ENCODE measurements at places on chromosomes 5 and 9. TPM values are rescaled to one million over a fixed set of nuclear protein-coding genes. Genes with fewer than 3 reads are reported as not detected.

HAVCR2 gene
- total RNA-seq = 5.9 TPM

TEX48 gene
- total RNA-seq = not detected

CTXN3 gene
- not detected for total RNA-seq

DNA sequence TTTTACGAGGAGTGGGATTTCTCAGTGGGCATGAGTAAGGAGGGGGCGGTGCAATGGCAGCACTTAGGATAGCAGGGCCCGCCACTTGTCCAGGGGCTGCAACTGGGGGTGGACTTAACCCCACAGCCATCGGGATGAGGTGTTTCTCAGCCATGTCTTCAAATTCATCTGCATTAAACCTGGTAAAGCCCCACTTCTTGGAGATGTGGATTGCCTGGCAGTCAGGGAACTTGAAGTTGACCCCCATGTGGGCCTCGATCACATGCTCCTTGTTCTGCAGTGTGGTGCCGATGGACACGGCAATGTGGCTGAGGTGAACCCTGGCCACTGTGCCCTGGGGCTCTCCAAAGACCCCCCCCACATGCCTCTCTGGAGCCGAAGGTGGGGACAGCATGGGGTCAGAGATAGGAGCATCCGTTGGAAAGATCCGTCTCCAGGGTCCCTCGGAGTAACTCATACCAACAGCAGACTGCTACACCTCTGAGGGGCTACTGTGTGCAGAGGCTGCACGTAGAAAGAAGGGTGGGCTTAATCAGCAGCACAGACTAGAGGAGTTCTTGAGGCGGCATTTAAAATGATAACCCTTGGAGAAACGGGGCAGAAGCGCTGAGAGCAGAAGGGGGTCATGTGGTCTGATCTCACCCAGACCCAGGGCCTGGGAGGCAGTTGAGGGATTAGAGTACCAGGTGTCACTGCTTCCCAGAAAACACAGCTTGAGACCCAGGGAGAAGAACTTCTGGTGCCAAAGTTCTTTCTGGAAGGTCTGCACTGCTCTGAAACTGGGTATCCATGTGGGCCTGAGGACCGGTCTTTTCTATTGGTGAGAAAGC is 141.4 kb downstream of the MTX3 start:
- no peak for DNase-seq

GRCh38 chr5:129966071-129966470 is 61.8 kb downstream of the CHSY3 start:
- no peak for DNase-seq

CLTA gene
- total RNA-seq = 149 TPM

GRCh38 chr9:6051511-6051950 is 36.1 kb upstream of the RANBP6 start:
- DNase-seq = no peak

- peak; percentile 12 for DNase-seq
Measured at GRCh38 chr5:130541617-130542221, 623.3 kb downstream of the HINT1 start.

DNA sequence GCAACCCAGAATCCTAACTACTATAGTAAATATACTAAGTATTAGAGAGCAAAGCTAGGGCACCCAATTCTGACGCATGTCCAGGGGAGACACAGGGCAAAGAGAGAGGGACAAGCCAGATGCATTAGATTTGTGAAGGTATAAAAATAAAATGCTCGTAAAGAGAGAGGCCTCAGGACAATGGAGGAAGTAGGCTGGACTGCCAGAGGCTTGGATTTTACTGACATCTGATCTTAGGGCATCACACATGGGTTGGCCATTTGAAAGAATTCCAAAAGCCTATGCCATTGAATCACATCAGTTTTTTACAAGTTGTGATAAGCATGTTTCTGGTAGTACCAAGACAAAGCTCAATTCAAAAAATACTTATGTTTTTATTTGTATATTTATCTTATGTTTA is 149.3 kb upstream of the MSX2 start:
- DNase-seq = no peak

DNA sequence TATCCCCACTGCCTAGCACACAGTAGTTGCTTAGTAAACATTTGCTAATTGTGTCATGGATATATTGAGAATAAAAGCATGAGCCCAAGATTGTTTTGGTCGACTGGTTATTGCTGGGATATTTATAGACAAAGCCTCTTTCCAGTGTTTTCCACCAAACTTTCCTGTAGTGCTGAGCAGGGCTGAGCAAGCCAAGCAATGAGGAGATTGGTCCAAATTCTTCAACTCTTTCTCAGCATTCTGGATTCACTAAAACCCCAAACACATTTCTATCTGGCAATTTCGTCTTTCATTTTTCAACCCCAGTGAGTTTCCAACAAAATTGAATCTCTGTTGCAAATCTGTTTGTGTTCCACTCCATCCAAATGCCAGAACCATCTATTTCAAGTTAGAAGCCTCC is 31.9 kb upstream of the TARS1 start:
- no peak for DNase-seq

DNA sequence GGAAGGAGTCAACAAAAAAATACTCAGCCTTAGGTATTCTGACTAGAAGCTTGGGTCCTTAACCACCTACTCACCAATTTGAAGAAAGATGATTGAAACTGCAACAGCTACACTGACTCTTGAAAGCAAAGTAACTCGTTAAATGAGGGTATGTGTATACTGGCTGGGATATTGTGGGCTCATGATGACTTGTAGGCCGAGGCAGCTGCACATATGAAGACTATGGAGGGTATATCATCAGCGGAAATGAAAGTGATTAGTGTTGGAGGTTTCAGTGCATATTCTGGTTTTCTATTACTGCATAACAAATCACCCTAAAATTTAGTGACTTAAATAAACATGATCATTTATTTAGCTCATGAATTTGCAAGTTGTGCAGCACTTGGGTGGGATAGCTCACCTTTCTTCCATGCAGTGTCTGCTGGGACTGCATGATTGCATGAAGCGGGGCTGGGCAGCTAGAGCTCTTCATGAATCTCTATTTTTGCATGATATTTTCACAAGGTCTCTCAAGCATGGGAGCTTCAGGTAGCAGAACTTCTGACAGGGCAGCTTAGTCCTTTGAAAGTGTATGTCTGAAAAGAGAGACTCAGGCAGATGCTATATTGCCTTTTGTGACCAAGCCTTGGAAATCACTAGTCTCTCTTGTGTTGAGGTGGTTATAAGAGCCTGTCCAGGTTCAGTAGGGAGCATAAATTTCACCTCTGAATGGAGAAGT is 96.1 kb upstream of the CDKN2B start:
- no peak for DNase-seq

DNA sequence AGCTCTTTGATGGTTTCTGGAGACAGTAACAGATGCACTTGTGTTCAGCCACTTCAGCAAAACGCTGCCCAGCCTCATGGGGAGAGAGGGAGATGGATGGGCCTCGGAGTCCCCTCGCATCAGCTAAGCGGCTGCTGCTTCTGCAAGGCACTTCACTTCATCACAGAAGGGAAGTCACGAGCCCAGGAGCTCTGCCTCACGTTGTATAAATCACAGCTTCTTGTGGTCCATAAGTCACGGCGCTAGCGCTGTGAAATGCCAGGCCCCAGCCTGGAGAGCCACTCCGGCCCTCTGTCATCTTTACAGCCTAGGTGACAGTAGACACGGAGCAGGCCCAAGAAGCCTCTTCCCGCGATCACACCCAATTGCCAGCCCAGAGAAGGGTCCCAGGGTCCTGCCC is 23.4 kb downstream of the DBH start:
- DNase-seq = no peak

GRCh38 chr9:126630458-126631237 is 16.9 kb downstream of the LMX1B start:
- no peak for DNase-seq

GRCh38 chr9:33202018-33202417 is 34.9 kb upstream of the B4GALT1 start:
- no peak for DNase-seq

DNA sequence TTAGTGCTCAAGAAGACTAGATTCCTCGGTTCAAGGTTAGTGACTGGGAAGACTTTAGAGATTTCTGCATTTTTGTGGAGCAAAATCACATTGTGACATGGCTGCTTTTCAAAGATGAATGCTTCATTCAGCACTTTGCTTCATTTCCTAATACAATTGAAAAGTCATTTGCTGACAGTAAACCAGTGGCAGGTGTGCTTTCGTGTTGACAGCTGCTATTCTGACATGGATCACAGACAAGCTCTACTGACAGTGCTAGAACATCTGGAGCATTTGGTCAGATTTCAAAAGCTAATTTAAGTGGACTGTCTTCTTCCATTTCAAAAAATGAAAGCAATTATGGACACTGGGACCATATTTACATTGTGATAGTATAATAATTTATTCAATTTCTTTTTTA is 1060.1 kb downstream of the PTPRD start:
- no peak for DNase-seq

DNA sequence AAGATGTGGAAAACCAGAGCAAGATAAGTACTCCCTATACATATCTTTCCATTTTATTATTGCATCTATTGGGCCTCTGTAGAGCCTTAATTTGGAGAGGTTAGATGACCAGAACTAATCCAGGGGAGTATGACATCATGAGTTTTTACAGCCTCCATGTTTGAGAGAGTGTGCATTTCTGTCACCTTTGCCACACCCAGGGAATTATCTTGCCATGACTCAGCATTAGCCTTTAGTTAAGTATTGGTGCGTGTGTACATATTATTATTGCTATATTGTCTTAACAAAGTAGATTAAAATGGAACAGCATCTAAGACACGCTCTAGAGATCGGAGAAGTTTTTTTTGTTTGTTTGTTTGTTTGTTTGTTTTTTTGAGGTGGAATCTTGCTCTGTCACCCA is 27.6 kb downstream of the DIMT1 start:
- DNase-seq = no peak

GRCh38 chr9:90029996-90030395 is 425.2 kb downstream of the GADD45G start:
- no peak for DNase-seq

GRCh38 chr5:2166979-2167377 is 284.3 kb upstream of the IRX4 start:
- no peak for DNase-seq

GRCh38 chr5:113572716-113573115 is 59.2 kb downstream of the YTHDC2 start:
- DNase-seq = peak; percentile 5

Measured in hematopoietic multipotent progenitor cell (in vitro differentiated cells).